NCI-H2107 (cell line): ENCODE measurements at places on chromosomes 11 and 22.

DNA sequence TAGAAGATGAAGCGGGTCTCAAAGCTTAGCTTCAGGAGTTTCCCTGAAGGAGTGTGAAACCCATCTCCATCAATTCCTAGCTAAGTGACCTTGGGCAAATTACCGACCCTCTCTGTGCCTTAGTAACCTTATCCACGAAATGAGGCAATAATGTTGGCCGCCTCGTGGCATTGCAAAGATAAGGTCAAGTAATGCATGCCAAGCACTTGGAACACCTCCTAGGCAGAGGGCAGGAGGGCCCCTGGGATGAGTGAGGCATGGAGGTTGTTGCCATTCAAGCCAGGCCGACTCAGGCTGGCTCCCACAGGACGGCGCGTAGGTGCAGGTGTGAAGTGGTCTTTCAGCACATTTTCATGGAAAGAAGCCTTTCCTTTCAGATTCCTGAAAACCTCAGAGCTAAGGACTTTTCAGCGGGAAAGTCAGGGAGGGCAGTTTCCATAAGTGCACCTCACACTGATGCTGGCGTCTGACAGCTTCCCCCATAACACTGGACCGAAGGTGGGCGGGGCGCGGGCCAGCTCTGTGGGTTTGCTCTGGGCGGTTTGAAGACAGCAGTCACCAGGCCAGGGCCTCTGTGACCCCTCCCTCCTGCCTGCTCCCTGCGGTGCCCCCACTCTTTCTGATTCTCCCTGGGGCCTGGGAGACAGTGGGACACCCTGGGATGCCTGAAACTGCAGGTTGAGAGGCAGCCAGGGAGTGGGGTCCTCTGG, 25.2 kb downstream of the RPS6KA4 start:
- DNase-seq = no peak

DNA sequence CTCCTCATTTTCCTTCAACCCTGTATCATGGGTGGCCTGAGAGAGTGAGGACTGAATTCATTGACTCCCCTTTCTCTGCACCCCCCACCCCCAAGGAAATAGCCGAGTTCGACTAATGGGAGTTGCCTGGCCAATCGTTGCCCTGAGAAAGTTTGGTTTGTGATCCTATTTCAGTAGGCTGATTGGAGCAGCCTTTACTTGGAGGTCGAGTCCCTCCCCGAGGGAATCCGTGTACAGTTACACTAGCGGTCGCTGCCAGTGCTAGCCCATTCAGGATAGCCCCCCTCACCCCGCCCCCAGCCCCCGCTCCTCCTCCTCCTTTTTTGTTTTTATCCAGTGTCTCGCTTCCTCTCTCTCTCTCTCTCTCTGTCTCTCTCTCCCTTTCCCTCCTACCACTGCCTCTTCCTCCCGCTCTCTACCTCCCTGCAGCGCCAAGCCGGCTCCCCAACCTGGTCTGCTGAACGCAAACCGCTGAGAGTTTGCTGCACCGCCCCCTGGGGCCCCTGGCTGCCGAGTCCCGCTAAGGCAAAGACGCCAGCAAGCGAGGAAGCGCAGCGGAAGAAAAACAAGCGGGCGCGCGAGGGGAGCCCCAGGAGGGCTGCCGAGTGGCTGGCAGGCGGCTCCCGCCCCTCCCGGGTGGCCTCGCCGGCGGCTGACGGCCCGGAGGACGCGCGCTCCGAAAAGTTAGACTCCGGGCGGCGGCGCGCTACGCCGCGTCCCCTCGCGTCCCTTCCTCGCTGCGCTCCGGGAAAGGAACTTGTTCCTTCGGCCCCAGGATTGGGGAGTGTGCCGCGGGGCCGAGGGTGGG, at the start of gene GRAMD1B:
GRAMD1B (plus strand) TSS at position 357 of the 808 bp plus-strand sequence. CDS start 524 bp downstream, outside the sequence.
- no peak for DNase-seq

GRCh38 chr22:19842393-19843106, 12.1 kb downstream of the GNB1L start:
- DNase-seq = no peak

GRCh38 chr22:27724709-27725108, 76.8 kb downstream of the MN1 start:
- no peak for DNase-seq

- DNase-seq = no peak
Measured at GRCh38 chr11:71449596-71449995, 1.4 kb upstream of the DHCR7 start.

DNA sequence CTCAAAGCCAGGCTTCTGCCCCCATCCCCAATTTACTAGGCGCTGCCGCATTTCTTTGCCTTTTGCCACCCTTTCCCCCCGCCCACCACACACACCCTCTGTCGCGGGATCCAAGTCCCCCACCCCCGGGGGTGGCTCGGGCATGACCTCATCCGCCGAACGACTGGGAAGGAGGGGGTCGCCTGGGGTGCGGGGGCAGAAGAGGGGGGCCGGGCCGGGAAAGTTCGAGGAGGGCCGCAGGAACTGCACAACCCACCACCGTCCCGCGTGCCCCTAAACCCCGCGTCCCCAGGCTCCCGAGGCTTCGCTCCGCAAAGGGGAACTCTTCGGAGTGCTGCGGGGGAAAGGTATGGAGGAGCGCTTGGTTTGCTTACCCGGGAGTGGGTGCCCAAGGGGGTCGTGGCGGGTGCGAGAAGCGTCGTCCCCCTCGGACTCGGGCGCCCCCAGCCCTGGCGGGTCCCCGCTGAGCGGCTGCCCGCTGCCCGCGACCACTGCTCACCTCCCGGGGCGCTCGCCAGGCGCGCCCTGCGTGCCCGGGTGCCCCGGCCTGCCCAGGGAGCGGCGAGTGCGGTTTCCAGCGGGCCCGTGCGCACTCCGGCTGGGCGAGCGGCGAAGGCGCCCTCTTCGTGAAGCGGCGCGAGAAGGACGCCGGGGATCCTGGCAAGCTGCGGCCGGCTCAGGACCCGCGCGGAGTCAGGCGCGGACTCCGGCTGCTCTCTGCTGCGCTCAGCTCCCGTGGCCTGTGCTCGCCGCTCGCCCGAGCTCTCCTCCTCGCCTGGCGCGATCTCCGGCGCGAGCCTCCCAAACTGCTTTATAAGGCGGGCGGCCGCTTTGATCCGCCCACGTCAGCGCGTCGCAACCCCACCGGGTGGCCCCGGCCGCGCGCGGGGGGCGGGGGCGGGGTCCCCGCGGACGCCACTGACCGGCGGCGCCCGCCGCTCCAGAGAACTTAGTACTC, 4.0 kb upstream of the WNT11 start:
- DNase-seq = peak; percentile 32

DNA sequence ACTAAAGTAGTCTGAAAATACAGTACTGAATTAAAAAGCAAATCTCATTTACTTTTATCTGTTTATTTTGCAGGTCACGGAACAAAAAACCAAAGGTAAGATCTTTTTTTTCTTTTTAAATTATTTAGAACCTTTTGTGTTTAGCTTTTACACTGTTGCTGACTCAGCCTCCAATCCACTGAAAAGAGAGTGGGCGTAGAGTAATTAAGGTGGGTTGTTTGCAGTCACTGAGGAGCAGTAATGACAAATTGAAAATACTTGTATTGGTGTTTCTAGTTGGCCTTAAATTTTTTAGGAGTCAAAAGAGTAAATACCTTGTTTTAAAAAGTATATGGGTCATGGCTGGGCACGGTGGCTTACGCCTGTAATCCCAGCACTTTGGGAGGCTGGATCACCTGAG, 73.4 kb downstream of the TNRC6B start:
- DNase-seq = no peak

- DNase-seq = no peak
Measured at GRCh38 chr22:34308101-34308500, 387.8 kb upstream of the LARGE1 start.

- no peak for DNase-seq
Measured at GRCh38 chr22:20839837-20840645, 18.6 kb downstream of the PI4KA start.

- DNase-seq = no peak
Measured at GRCh38 chr11:76228071-76228874, 22.0 kb upstream of the WNT11 start.

GRCh38 chr11:69818231-69818602, 999 bp downstream of the FGF3 start:
- no peak for DNase-seq

GRCh38 chr11:66835768-66836405, 7.4 kb upstream of the RCE1 start:
- no peak for DNase-seq

DNA sequence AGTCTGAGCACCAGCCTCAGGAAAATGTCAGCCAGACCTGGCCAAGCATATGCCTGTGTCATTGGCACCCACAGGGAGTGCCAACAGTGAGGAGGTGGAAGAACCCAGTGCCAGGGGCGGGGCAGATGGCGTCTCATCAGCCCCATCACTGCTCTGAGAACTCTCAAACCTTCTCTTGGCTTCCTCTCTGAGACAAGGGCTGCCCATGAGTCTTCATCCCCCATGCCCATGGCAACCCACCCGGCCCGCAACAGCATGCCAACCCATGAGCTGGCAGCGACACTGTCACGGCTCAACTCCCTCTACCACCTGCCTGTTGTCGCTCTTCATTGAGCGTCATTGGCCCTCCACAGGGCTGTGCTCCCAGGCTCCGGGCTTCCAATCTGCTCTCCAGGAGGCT, 340.5 kb downstream of the BUD13 start:
- DNase-seq = no peak

- no peak for DNase-seq
Measured at GRCh38 chr11:15547685-15548084, 433.0 kb downstream of the INSC start.

- DNase-seq = no peak
Measured at GRCh38 chr11:68125164-68125563, 4.0 kb upstream of the CHKA start.

GRCh38 chr11:45267052-45267451, 19.1 kb downstream of the SYT13 start:
- DNase-seq = no peak

GRCh38 chr11:123799438-123799837, 6.7 kb downstream of the OR6M1 start:
- DNase-seq = no peak

- DNase-seq = no peak
Measured at GRCh38 chr22:31136711-31137110, 3.6 kb downstream of the PLA2G3 start.

GRCh38 chr22:42500836-42501179, 18.8 kb downstream of the RRP7A start:
- no peak for DNase-seq
